ENCODE measurements at places on chromosomes 12 and 14.

- DNase-seq: no peak
These were observed 22.5 kb upstream of the GALNT9 start for GRCh38 chr12:132351751-132352495.

DNA sequence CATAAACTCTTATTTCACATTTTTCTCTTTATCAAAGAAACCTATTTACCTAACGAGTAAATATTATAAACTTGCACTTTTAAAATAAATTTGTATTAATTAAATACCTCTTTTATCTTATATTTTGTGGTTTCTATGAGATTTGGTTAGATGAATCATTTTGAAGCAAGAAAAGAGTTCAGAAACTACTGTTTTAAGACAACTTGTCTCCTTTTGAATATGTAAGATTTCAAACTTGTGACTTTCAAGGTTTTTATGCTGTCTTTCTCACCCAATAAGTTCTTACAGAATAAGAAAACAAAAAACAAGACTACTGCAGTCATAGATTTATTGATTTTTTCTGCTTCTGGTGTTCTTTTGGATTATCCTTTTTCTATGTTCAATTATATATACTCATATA lies 339.0 kb downstream of the SNAPC1 start:
- DNase-seq: no peak

DNA sequence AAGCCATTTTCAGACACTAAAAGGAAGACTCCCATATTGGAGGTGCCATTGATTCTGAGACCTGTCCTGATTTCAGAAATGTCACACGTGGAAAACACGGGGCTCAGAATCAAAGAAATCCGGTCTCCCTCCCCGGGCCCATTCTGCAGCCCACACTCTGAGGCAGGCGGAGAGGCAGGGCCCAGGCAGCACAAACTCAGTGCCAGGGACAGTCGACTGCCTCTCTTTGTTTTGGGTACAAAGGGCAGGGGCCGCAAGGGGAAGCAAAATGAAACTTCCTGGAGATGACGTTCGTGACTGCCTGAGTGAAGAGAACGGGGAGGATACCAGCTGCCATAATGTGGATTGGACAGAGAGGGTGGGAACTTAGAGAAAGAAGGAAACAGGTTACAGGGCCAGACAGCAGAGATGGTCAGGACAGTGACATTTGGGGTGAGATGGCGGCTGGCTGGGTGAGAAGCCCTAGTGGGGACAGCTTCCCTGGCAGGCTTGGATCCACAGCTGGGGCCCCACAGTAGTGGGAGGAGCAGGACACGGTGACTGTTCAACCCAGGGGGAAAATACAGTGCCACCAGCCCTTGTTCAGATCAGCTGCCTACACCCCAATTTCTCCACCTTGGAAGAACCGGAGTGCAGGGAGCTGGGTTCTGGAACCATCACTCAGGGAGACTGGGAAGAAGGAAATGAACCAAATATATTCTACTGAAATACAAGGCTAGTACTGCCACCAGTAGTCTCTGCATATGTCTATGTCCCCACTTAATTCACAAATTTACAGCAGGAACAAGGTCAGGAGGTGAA lies 8.1 kb downstream of the GAPDH start:
- DNase-seq: no peak

DNA sequence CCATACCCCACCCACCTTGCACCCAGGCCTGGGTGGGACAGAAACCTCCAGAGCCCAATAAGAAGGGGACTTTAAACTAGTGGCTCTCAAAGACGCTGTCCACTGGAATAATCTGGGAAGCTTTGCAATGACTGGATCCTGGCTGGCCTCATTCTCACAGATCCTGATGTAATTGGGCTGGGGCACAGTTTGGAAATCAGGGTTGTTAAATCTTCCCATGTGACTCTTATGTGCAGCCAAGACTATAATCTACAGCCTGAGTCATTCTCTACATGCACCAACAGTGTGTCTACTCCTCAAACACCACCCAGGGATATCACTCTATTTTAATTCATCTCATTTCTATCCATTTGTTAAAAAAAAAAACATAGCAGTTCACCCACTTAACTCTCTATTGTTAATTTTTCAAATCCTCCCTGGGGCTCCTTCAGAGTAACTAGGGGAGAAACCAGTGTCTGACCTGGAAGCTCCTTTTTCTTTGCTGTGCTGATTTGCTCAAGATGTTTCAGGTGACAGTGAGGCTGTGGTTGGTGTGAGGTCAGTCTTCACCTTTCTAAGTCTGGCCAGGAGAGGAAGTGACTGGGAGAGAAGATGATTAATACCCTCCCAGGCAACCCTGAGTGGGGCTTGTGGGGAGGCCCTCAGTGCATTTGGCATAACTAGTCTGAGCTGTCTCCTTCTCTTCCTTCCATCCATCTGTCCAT lies 211.6 kb upstream of the SFSWAP start:
- no peak for DNase-seq

GRCh38 chr12:104057771-104058197 lies 6.5 kb upstream of the HCFC2 start:
- no peak for DNase-seq

DNA sequence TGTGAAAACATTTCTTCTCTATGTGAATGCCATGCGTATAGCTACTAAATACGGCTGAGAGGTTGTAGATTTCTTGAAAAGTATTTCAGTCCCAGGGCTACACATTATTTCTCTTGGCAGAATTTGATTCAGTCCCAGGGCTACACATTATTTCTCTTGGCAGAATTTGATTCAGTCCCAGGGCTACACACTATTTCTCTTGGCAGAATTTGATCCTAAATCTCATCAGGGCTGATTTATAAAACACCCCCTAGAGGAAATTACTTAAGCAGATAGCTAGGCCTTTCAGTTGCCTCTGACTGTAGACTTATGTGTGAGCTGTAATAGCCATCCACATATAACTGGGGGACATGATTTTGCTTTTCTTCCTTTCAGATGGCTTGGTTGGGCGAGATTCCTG lies 50.4 kb downstream of the AK7 start:
- DNase-seq: no peak
